Fibroblast of villous mesenchyme (primary cell): ENCODE measurements at places on chromosomes 3 and 15. TPM values are rescaled to one million over a fixed set of nuclear protein-coding genes. Genes with fewer than 3 reads are reported as not detected.

Gene GOLGA6L7
- total RNA-seq, result not detected in 2 replicates

Gene ACAD11
- total RNA-seq, result 29.6 and 45.3 TPM in 2 replicates

Gene TM4SF18
- total RNA-seq, result 0.32 TPM in 1 of 2 replicates, not detected in the other

Gene CHRD
- total RNA-seq, result 1.7 and 3.5 TPM in 2 replicates
